ENCODE measurements at places on chromosomes 12 and 14.

- DNase-seq, result no peak
Observed at GRCh38 chr14:92785667-92786426, 8.3 kb upstream of the GOLGA5 start.

GRCh38 chr14:101791919-101792572 is 30.5 kb downstream of the PPP2R5C start:
- DNase-seq, result no peak

- peak; percentile 56 for DNase-seq
Observed at GRCh38 chr12:121579190-121579791, 1.5 kb downstream of the KDM2B start.

- no peak for DNase-seq
Observed at GRCh38 chr14:54662491-54663133, 95.7 kb downstream of the SAMD4A start.

DNA sequence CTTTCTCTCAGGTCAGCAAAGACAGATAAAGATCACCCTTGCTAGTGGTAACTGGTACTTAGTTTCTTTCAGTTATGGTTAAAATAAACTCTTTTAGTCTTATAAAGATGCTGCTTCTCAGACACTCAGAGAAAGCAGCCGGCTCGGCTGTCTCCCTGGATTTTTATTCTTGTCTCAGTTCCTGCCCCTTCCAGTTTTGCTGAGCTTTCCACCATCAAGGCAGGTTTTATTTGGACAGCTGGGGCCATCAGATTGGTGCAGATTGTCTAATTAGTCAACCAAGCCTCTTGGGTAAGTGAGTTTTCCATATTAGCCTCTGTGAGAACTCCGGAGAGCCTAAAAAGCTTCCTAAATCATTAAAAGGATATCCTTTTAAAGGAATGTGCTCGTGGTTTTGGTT is 130.8 kb upstream of the BMP4 start:
- no peak for DNase-seq

All from GM12892 (cell line).